ENCODE measurements at places on chromosomes 2 and 18. TPM values are rescaled to one million over a fixed set of nuclear protein-coding genes. Genes with fewer than 3 reads are reported as not detected.

DNA sequence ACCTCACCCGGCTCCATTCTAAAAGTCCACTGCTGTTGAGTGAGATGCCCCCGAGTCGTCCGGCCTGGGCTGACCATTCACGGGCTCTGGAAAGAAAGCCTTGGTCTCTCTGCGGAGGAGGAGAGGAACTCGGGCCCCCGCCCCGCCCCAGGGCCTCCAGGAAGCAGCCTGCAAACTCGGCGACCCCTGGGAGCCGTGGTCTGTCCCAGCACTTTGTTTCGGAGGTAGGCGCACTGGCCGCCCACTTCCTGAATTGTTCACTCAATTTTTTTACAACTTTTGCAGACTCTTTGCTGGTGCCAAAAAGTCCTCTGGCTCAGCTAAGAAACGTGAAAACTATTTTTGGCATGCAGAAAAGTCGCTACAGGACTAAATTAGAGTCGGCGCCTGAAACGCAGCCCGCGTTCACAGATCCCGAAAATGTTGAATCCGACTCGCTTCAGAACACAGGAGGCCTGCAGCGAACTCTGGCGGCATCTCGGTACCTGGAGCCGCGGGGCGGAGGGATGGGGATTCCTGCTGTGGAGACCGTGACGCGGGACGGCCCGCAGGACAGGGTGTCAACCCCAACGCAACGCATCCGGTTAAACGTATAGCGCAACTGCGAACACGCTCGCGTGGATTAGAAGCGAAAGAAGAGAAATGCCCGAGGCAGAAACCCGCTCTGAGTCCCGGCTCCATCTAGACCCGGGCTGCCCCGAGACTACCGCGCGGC is 1.5 kb downstream of the PXDN start:
- H3K27me3 ChIP-seq, result no peaks in the 10 kb centered on the region
- DNase-seq, result peak; percentile 96
- peak overlapping the region; percentile 99 for H3K27ac ChIP-seq

DNA sequence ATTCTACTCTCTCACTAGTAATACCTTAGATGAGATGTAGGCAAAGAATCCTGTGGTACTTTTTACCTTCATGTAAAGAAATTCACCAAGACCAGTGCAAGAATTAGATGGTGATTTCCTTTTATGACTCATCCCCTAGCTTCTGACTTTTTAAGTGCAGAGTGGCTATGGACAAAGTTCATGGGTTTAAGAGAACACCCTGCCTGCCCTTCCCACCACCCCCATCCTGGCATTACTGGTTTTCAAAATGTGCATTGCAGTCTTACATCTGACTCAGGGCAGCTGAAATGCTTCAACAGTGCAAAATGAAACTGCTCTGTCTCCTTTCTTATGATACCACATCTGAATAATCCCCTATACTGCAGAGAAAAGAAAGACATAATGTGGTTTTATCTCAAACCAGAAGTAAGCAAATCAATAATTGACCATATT is 22.6 kb downstream of the MAIP1 start:
- no peak for DNase-seq
- no peaks in the 10 kb centered on the region for H3K27me3 ChIP-seq
- H3K27ac ChIP-seq, result peak overlapping the region; percentile 72
- no peak overlapping the region for H3K4me3 ChIP-seq
- H3K4me1 ChIP-seq, result peaks cover 53% of the 10 kb centered on the region

- H3K4me3 ChIP-seq, result no peak overlapping the region
- no peaks in the 10 kb centered on the region for H3K4me1 ChIP-seq
- H3K27ac ChIP-seq, result no peak overlapping the region
- no peak for DNase-seq
- H3K36me3 ChIP-seq, result no peaks in the 10 kb centered on the region
These were observed 591.9 kb downstream of the SLC4A3 start for GRCh38 chr2:220219371-220219770.

The POU3F3 gene
- 7.7 TPM for total RNA-seq

The EVA1A gene
- total RNA-seq, result 27.3 TPM

Data from chondrocyte (in vitro differentiated cells).